T-cell (primary cell): ENCODE measurements at places on chromosomes 4 and X. TPM values are rescaled to one million over a fixed set of nuclear protein-coding genes. Genes with fewer than 3 reads are reported as not detected.

DNA sequence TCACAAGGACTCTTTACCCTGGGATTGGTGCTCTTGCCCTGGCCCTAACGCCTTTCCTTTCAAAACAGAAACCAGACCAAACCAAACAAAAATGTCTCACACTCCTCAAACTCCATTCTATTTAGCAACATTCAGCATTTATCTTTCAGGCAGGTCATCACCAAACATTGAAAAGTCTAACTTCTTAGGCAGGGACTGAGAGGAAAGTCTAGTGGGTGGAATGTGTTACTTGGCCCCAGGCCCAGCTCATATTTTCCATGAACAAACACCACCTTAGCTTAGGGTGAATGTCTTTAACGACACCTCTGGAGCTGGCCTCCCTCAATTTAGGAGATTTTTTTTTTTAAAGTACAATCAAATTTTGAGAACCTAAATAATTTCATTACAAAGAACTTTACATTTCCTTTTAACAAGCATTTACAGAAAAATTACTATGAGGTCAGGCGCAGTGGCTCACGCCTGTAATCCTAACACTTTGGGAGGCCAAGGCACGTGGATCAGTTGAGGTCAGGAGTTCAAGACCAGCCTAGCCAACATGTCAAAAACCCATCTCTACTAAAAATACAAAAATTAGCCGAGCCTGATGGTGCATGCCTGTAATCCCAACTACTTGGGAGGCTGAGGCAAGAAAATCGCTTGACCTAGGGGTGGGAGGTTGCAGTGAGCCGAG is 10.2 kb upstream of the N4BP2 start:
- DNase-seq = no peak

The IL21 gene
- not detected for total RNA-seq

The KLF8 gene
- 4.2 TPM for total RNA-seq

The TMEM129 gene
- 22.9 TPM for total RNA-seq

The HTR2C gene
- total RNA-seq = not detected

The SOX3 gene
- total RNA-seq = not detected
